CD8-positive, alpha-beta memory T cell (primary cell): ENCODE measurements at places on chromosomes 16 and 17. TPM values are rescaled to one million over a fixed set of nuclear protein-coding genes. Genes with fewer than 3 reads are reported as not detected.

Gene ACSM3
- 6.8 TPM for total RNA-seq

Gene TMEM100
- not detected for total RNA-seq

Gene ZNF821
- total RNA-seq: 3.3 TPM

Gene BCO1
- total RNA-seq: not detected

Gene KCNJ18
- total RNA-seq: not detected

Gene TBC1D3D
- 1.1 TPM for total RNA-seq

Gene PDE6G
- 2.2 TPM for total RNA-seq

Gene CMTM2
- 0.24 TPM for total RNA-seq

Gene TBC1D28
- total RNA-seq: not detected

GRCh38 chr16:85731179-85731578, 19.7 kb downstream of the C16orf74 start:
- no peaks in the 10 kb centered on the region for H3K27me3 ChIP-seq
- no peak overlapping the region for H3K4me3 ChIP-seq
- no peak for DNase-seq
- no peaks in the 10 kb centered on the region for H3K36me3 ChIP-seq
- no peak overlapping the region for H3K27ac ChIP-seq
- H3K4me1 ChIP-seq: peaks cover 27% of the 10 kb centered on the region

DNA sequence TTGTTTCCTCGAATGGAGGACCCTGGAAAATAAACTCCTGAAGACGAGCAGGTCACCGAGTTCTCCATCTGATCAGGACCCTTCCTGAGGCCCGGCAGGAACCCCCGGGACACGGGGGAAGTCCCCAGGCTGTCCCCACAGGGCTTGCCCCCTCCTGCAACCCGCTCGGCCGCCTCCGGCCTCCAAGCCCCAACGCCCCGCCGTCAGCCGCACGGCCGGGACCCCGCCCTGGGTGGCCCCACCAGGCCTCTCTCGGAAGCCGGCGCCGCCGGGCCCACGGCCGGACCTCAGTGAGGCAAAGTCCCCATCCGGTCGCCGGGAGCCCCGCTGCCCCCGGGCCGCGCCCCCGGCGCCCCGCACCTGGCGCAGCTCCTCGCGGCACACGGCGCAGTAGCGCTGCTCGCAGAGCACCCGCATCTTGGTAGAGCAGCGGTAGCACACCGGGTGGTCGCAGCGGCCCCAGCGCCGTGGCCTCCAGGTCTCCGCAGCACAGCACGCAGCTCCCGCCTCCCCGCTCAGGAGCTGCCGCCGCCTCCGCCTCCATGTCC, 383 bp downstream of the ZNF598 start:
- no peaks in the 10 kb centered on the region for H3K27me3 ChIP-seq
- H3K27ac ChIP-seq: peak overlapping the region; percentile 79
- H3K4me3 ChIP-seq: peak overlapping the region; percentile 69
- no peaks in the 10 kb centered on the region for H3K36me3 ChIP-seq
- peaks cover 38% of the 10 kb centered on the region for H3K4me1 ChIP-seq
- DNase-seq: peak; percentile 26

GRCh38 chr17:74607221-74607620, 15.1 kb upstream of the CD300LD start:
- H3K4me3 ChIP-seq: no peak overlapping the region
- peaks cover 5% of the 10 kb centered on the region for H3K27me3 ChIP-seq
- H3K27ac ChIP-seq: no peak overlapping the region
- no peaks in the 10 kb centered on the region for H3K4me1 ChIP-seq
- no peaks in the 10 kb centered on the region for H3K36me3 ChIP-seq
- DNase-seq: no peak

DNA sequence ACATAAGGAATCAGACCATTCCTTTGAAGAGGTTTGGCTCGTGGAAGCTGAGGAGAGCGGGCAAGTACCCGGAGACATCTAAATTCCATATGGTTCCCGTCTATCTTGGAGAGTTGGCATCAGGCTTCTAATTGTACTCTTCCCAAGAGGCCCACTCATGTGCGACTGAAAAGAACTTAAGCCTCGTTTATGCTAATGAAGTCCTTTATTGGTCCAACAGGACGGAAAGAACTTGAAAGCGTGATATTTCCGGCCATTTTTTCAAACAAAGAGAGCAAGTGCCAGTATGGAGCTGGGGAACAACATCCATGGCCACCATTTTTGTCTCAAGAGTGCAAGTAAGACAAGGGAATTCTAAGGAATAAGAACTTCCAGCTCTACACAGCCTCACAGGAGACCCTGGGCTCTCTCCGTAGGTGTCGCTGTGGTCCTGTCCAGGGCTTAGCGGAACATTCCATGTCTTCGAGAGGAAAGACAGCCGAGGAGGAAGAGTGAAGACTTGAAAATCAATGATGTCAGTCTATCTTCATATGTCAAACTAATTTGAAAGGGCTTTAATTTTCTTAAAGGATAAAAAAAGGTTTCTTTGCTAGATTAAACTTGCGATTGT, 566.0 kb upstream of the PSMD7 start:
- H3K27ac ChIP-seq: no peak overlapping the region
- no peaks in the 10 kb centered on the region for H3K4me1 ChIP-seq
- no peaks in the 10 kb centered on the region for H3K27me3 ChIP-seq
- no peak overlapping the region for H3K4me3 ChIP-seq

- no peak for DNase-seq
- H3K27me3 ChIP-seq: peaks cover 3% of the 10 kb centered on the region
- no peaks in the 10 kb centered on the region for H3K36me3 ChIP-seq
- no peak overlapping the region for H3K4me3 ChIP-seq
- no peaks in the 10 kb centered on the region for H3K4me1 ChIP-seq
Measured at GRCh38 chr17:72223866-72224291, 103.1 kb downstream of the SOX9 start.

DNA sequence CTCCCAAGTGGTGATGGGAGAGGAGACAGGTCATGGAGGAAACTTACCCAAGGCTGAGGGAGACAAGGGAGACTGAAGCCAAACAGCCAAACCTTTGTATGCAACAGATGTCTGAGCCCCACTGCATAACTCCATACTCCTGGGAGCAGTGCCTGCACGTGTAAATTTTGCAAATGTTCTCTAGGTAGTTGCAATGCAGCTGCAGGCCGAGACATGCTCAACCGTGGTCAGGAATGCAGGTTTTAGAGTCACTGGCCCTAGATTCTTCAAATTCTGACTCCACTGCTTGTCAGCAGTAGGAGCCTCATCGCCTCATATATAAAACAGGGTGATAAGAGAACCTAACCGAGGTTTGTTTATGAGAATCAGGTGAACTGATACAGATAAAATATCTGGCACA, 11.5 kb downstream of the DYNLRB2 start:
- H3K4me1 ChIP-seq: peaks cover 7% of the 10 kb centered on the region
- no peak overlapping the region for H3K4me3 ChIP-seq
- no peaks in the 10 kb centered on the region for H3K36me3 ChIP-seq
- no peak overlapping the region for H3K27ac ChIP-seq

- no peak overlapping the region for H3K27ac ChIP-seq
- H3K27me3 ChIP-seq: no peaks in the 10 kb centered on the region
- no peak for DNase-seq
- no peak overlapping the region for H3K4me3 ChIP-seq
Measured at GRCh38 chr16:12391956-12392355, 411.7 kb downstream of the CPPED1 start.

GRCh38 chr17:31321966-31322365, 544 bp upstream of the EVI2A start:
- peaks cover 17% of the 10 kb centered on the region for H3K4me1 ChIP-seq

DNA sequence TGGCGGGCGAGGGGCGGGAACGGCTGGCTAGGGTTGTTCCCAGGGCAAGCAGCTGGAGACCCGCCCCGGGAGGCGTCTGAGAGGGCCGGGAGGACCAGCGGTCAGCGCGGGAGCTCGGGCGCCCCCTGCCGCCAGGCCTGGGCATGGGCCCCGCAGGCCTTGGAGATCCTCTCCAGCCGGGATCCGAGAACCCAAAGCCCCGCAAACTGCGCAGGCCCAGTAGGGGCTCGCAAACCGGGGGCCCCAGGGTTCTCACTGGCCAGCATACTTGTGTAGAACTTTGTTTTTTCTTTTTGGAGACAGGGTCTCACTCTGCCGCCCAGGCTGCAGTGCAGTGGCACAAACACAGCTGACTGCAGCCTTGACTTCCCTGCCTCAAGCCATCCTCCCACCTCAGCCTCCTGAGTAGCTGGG, 20.8 kb upstream of the ZNF423 start:
- DNase-seq: no peak
- no peaks in the 10 kb centered on the region for H3K36me3 ChIP-seq
- no peaks in the 10 kb centered on the region for H3K27me3 ChIP-seq

DNA sequence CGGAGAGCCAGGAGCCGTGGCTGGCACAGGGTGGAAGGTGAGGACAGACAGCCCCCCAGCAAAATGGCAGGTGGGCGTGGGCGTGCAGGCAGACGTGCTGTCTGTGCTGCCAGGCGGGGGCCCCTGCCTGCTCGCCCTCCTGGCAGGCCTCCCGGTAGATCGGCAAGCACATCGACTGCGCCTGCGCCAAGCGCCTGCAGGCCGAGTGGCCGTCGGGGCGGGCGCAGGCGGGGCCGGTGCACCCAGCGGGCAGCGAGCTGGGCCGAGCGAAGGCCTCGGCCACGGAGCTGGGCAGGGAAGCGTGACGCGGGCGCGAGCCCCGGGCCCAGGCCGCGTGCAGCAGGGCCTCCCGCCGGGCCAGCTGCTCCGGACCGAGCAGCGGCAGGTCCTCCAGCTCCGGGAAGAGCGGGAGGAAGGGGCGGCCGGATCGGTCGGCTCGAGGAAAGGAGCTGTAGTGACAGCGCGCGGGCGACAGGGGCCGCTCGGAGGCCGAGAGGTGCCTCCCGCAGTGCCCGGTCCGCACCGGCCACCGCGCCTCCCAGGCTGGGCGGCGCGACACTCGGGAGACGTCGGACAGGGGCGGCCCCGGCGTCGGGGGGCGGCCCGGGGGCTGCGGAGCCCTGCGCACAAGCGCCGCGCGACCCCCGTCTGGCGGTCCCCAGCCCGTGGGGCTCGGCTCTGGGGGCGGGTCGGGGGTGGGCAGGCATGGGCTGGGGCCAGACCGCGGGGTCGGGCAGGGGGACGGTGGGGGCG, 16.9 kb downstream of the GRIN2C start:
- no peaks in the 10 kb centered on the region for H3K36me3 ChIP-seq
- H3K27me3 ChIP-seq: no peaks in the 10 kb centered on the region
- H3K27ac ChIP-seq: no peak overlapping the region
